Neural progenitor cell (in vitro differentiated cells): ENCODE measurements at places on chromosomes 2 and 18. TPM values are rescaled to one million over a fixed set of nuclear protein-coding genes. Genes with fewer than 3 reads are reported as not detected.
A peak's percentile ranks its signal among the peaks of the same experiment; 100 is the strongest.

GRCh38 chr2:171201271-171201670 lies 40.6 kb upstream of the TLK1 start:
- no peaks in the 10 kb centered on the region for H3K36me3 ChIP-seq
- DNase-seq, result no peak
- H3K27ac ChIP-seq, result no peak overlapping the region
- H3K4me1 ChIP-seq, result no peaks in the 10 kb centered on the region
- no peaks in the 10 kb centered on the region for H3K27me3 ChIP-seq

NMUR1 gene
- total RNA-seq, result 0.52 and 0.56 TPM in 2 replicates

DNA sequence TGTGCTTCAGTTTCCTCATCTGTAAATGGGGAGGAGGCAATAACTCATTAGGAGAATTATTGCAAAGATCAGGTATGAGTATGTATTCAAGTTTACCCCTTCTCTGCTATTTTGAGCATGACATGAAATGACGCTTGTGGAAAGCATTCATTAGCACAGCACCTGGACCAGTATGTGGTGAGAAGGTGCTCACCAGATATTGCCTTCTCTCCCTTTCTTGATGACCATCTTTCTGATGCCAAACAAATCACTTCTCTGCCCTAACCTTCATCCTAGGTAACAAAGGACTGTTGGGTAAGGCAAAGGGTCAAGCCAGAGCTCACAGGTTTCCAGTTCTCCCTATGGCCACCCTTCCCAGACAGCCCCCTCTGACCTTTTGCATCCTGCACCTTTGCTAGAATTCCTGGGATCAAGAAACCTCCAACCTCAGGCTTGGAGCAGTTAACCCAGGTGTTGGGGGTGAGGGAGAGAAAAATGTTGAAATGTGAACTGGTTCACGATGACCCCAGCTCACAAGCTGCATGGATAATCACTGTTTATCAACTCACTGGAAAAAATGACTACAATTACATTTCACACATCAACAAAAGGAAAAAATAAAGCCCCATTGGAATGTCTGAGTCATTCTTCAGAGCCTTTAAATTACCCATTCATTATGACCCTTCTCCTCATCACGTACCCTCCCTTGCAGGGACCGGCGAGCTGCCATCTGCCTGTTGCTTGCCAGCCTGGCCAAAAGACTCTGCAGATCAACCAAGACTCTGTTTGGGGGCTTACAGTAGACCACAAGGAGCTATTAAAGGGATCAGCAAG lies 41.6 kb downstream of the LBH start:
- DNase-seq, result no peak
- no peaks in the 10 kb centered on the region for H3K36me3 ChIP-seq
- H3K27ac ChIP-seq, result no peak overlapping the region
- H3K27me3 ChIP-seq, result no peaks in the 10 kb centered on the region
- no peak overlapping the region for H3K4me3 ChIP-seq
- H3K4me1 ChIP-seq, result no peaks in the 10 kb centered on the region

- no peak for DNase-seq
- H3K4me3 ChIP-seq, result no peak overlapping the region
- H3K4me1 ChIP-seq, result peaks cover 19% of the 10 kb centered on the region
- H3K27me3 ChIP-seq, result no peaks in the 10 kb centered on the region
- H3K27ac ChIP-seq, result peak overlapping the region; percentile 56
Measured at GRCh38 chr18:51049137-51049536, 19.1 kb downstream of the SMAD4 start.
